ENCODE measurements at places on chromosomes 3 and 15. TPM values are rescaled to one million over a fixed set of nuclear protein-coding genes. Genes with fewer than 3 reads are reported as not detected.

AHSG gene
- total RNA-seq, result not detected

- DNase-seq, result no peak
- no peaks in the 10 kb centered on the region for H3K4me1 ChIP-seq
- peaks cover 7% of the 10 kb centered on the region for H3K27me3 ChIP-seq
- no peak overlapping the region for H3K27ac ChIP-seq
Measured at GRCh38 chr3:72614394-72615074, 233.7 kb downstream of the SHQ1 start.

CRABP1 gene
- not detected for total RNA-seq

USP50 gene
- 1.1 TPM for total RNA-seq

GPR62 gene
- total RNA-seq, result not detected

GRCh38 chr3:38657369-38657768 is 7.9 kb upstream of the SCN5A start:
- H3K27ac ChIP-seq, result no peak overlapping the region
- no peaks in the 10 kb centered on the region for H3K36me3 ChIP-seq
- H3K27me3 ChIP-seq, result peaks cover 41% of the 10 kb centered on the region
- peak; percentile 48 for DNase-seq
- no peaks in the 10 kb centered on the region for H3K4me1 ChIP-seq
- H3K4me3 ChIP-seq, result no peak overlapping the region

GRCh38 chr3:14849638-14850230 is 31.0 kb downstream of the FGD5 start:
- no peak overlapping the region for H3K27ac ChIP-seq
- H3K27me3 ChIP-seq, result peaks cover 3% of the 10 kb centered on the region
- no peaks in the 10 kb centered on the region for H3K36me3 ChIP-seq
- no peaks in the 10 kb centered on the region for H3K4me1 ChIP-seq
- no peak overlapping the region for H3K4me3 ChIP-seq

PSMA4 gene
- total RNA-seq, result 209 TPM

GRCh38 chr3:30286007-30286669 is 320.3 kb upstream of the TGFBR2 start:
- peak overlapping the region; percentile 67 for H3K27ac ChIP-seq
- H3K36me3 ChIP-seq, result no peaks in the 10 kb centered on the region
- H3K4me1 ChIP-seq, result peaks cover 47% of the 10 kb centered on the region
- H3K4me3 ChIP-seq, result no peak overlapping the region
- peak; percentile 58 for DNase-seq
- H3K27me3 ChIP-seq, result no peaks in the 10 kb centered on the region

DNA sequence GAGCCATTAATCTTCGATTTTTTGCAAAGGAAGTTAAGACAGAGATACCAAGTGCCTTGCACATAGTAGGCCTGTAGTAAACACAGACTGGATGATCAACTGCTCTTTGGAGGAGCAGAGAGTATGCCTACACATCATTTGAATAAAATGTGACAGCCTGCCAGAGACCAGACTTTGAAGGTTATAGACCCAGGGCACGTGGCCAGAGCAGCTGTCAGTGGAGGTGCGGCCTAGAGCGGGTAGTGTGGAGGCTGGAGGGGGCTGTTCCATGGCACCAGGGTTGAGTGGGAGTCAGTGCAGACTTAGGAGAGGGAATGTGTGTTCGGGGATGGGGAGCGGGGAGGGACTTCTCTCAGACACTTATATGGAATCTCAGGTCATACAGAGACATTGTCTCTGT is 80.8 kb downstream of the SMAD3 start:
- no peak overlapping the region for H3K4me3 ChIP-seq
- H3K4me1 ChIP-seq, result peaks cover 95% of the 10 kb centered on the region
- no peaks in the 10 kb centered on the region for H3K27me3 ChIP-seq
- DNase-seq, result peak; percentile 74

DNA sequence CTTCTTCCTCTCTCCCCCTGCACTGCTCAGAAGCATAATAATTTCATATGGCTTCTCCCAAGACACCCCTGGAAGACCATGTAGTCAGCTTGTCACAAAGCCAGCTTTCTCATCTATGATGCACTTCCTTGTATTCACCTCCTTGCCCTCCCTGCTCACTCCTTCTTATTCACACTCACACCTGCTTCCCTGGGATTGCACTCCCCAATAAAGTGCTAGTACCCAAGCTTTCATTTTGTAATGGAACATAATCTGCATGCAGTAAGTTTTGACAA is 76.9 kb upstream of the FRMD4B start:
- H3K36me3 ChIP-seq, result no peaks in the 10 kb centered on the region
- no peak overlapping the region for H3K4me3 ChIP-seq
- H3K27me3 ChIP-seq, result no peaks in the 10 kb centered on the region
- DNase-seq, result no peak

- H3K27ac ChIP-seq, result no peak overlapping the region
- H3K4me1 ChIP-seq, result peaks cover 12% of the 10 kb centered on the region
- no peaks in the 10 kb centered on the region for H3K27me3 ChIP-seq
- H3K4me3 ChIP-seq, result no peak overlapping the region
Measured at GRCh38 chr3:149934524-149934923, 36.2 kb downstream of the PFN2 start.

DNA sequence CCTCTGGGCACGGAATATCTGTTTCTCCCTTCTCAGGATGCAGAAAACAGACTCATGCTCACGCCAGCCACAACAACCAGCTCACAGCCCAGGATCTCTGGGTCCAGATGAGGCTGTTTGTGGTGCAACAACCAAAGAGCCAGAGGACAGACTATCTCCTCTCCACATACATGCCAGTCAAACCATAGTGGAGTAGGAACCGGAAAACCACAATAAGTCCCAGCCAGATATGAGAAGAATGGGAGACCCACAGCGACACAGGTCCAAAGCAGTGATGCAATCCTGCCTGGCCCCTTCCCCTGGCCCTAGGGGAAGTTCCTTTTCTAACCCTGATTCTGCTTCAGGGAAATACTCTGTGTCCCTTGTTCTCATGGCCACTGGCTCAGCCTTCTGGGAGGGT is 27.6 kb downstream of the MEX3B start:
- H3K36me3 ChIP-seq, result no peaks in the 10 kb centered on the region
- H3K4me3 ChIP-seq, result no peak overlapping the region
- no peak for DNase-seq
- H3K27ac ChIP-seq, result no peak overlapping the region
- H3K4me1 ChIP-seq, result no peaks in the 10 kb centered on the region
- peaks cover 4% of the 10 kb centered on the region for H3K27me3 ChIP-seq

GRCh38 chr3:181210275-181210674 is 220.7 kb upstream of the DNAJC19 start:
- no peaks in the 10 kb centered on the region for H3K27me3 ChIP-seq
- DNase-seq, result no peak
- H3K4me1 ChIP-seq, result no peaks in the 10 kb centered on the region

DNA sequence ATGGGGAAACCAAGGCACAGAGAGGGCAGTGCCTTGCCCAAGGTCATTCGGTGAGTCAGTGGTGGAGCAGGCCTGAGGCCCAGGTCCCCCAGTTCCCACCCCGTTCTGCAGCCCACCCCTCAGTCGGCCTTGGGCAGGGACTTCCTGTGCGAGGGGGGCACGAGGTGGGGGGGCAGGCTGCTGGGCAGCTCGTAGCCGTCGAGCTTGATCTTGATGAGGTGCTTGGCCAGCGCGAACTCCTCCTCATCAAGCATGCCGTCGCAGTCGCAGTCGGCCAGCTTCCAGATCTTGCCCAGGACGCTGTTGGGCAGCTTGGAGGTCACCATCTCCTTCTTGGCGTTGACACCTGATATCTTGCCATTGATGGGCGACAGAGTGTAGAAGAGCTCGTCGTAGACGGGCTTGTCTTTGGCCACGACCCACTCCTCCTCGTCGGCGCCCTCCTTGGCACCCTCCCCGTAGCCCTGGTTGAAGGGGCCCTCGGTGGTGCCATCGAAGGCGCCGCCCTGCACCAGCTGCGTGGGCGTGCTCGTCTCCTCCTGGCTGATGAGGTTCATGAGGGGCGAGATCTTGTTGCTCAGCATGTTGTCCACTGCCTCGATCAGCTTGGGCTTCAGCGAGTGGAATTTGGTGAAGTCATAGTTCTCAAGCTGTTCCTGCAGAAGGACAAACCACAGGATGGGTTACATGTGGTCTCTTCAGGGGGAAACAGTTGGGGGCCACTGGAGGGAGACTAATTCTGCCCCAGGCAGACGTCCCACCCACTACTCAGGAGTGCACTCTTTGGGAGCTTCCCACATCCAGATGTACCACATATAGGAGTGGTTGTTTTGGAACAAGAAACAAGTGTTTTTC is 6.9 kb upstream of the SPTBN5 start:
- no peak overlapping the region for H3K4me3 ChIP-seq
- H3K36me3 ChIP-seq, result peaks cover 22% of the 10 kb centered on the region
- H3K4me1 ChIP-seq, result no peaks in the 10 kb centered on the region
- DNase-seq, result peak; percentile 67
- no peaks in the 10 kb centered on the region for H3K27me3 ChIP-seq

All from osteoblast (primary cell).